ENCODE measurements at places on chromosomes 2 and 18.

GRCh38 chr2:147110317-147110716, 734.5 kb upstream of the ACVR2A start:
- DNase-seq, result no peak

- DNase-seq, result no peak
Observed at GRCh38 chr2:108869542-108869941, 83.0 kb downstream of the CCDC138 start.

DNA sequence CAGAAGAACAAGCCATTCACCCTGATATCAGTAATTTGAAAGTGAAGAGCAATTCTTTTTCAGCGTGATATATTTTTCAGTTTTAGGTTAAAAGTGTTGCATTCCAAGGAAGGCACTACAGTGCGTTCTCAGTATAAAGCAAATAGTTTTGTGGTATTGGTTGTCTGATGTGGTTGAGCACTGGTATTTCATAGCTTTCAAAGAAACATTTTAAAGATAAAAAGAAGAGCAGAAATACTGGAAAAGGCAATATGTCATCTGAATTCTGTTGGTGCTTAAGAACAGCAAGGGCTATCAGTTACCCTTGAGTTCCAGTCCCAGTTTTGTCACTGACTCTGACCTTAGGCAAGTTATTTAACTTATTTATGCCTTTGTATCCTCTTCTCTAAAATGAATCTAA, 191.6 kb downstream of the BABAM2 start:
- no peak for DNase-seq

DNA sequence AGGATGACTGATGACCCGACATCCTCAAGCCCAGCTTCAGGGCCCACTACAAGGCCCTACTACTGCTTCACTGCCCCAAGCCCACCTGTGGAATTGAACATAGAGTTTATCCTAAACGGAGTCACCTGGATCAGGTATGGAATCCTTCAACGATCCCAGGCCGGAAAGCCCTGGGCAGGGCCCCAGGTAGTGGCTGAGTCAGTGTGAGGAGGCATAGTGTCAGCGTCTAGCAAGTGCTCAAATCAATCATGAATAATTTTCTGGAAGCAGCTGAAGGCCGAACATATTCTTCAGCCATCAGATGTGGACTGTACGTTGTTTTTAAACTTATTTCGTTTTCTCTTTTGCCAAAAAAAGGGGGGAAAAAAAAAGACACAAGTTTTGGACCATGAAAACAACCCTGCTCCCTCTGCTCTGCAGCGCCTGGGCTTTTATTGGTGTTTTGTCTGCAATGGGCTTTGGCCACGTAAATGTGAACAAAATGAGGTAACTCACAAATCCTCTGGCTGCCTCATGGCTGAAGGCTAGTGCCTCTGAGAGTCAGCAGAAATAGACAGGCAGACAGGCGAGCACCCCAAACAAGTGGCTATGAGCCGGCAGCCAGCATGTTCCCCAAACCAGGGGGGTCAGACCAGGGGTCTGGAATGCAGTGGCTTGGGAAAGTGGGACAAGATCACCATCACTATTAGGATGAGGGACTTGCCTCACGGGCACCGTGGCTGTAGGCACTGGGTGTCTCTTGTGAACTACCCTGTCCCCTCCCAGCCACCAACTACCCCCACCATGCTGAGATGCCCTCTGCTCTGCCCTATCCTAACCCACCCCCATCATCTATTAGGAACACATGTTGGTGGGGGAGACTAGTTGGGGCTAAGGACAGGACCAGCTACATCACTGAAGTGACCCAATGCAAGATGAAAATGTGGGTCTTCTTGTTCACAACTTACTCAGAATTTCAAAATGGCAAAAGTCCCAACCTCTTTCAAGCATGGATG, 51.4 kb downstream of the TTC32 start:
- DNase-seq, result no peak

DNA sequence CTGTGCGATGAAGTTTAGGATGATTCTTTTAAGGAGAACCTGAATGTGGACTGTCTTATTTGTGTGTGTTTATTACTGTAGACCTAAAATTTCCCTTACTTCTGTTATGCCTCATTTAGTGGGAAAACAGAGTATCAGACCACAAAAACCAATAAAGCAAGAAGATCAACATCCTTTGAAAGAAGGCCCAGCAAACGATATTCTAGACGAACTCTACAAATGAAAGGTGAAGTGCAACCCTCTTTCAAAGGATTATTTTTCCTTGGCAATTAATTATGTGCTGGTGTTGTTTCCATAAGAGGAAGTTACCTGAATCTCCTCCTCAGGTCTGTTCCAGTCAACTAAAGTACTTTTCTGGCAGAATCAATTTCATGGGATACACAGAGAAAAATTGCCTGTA, 78.6 kb downstream of the EPB41L5 start:
- no peak for DNase-seq

- DNase-seq, result no peak
Observed at GRCh38 chr2:217650716-217651360, 352.0 kb downstream of the TNS1 start.

- no peak for DNase-seq
Observed at GRCh38 chr18:23178661-23179081, 43.4 kb downstream of the CABLES1 start.

DNA sequence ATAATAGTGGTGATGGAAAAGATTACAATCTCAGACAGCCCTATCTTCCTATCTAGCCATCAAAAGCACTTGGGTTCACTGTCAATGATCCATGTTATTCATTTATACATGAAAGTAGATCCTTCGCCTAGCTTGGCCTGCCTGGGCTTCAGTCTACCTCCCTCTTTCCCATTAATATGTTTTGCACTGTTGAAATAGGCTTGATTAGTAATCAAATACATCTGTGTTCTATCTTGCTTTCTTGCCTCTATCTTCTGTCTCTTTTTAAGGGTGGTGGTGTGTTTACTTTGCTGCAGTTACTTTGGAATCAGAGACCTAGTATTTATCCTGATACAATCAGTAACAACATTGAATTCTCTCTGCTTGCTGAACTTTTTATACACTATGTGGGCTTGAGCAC, 521.2 kb downstream of the TNS1 start:
- no peak for DNase-seq

- no peak for DNase-seq
Observed at GRCh38 chr2:70905443-70906421, 30.0 kb upstream of the ATP6V1B1 start.

- no peak for DNase-seq
Observed at GRCh38 chr2:11500702-11501303, 33.0 kb upstream of the GREB1 start.

DNA sequence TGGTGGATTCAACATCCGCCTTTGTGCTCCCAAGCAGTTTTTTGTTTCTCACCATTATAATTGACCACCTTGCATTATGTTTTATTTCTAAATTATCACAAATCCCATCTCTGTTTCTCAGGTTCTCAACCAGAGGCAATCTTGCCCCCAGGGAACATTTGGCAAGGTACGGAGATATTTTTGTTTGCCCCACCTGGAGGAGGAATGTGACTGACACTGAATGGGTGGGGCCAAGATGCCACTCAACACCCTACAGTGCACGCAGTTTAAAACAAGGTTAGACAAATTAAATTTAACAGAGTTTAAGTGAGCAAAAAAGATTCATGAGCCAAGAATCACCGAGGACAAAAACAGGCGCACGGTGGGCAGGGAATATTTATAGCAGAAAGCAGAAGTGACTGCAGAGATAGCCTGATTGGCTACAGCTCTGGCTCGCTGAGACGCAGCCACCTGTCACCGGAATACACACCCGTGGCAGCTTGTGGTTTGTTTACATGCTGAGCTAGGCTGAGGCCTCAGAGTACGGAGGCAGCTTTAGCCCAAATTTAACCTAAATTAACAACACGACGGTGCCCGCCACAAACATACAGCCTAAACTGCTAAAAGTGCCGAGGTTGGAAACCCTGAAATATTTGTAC, 150.0 kb upstream of the ALKAL2 start:
- peak; percentile 76 for DNase-seq

GRCh38 chr2:238227587-238228032, 12.2 kb downstream of the HES6 start:
- DNase-seq, result no peak

DNA sequence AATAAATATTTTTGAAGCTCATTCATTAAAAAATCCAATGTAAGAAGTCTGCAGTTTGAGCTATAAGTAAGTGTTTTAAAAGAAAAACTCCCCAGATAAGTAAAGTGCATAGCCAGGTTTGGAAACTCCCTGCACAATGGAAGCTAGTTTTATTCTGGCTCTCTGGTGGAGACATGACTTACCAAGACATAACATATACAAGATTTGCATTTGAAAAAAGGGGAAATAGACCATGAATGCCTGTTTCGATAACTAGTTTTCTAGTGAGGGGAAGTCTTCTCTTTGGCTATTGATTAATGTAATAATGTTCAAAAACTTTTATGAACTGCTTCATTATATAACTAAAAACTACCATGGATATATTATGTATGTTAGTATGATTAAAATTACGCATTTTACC, 435.2 kb downstream of the ARHGAP15 start:
- DNase-seq, result no peak

- DNase-seq, result no peak
Observed at GRCh38 chr2:75326645-75327044, 127.3 kb upstream of the TACR1 start.

DNA sequence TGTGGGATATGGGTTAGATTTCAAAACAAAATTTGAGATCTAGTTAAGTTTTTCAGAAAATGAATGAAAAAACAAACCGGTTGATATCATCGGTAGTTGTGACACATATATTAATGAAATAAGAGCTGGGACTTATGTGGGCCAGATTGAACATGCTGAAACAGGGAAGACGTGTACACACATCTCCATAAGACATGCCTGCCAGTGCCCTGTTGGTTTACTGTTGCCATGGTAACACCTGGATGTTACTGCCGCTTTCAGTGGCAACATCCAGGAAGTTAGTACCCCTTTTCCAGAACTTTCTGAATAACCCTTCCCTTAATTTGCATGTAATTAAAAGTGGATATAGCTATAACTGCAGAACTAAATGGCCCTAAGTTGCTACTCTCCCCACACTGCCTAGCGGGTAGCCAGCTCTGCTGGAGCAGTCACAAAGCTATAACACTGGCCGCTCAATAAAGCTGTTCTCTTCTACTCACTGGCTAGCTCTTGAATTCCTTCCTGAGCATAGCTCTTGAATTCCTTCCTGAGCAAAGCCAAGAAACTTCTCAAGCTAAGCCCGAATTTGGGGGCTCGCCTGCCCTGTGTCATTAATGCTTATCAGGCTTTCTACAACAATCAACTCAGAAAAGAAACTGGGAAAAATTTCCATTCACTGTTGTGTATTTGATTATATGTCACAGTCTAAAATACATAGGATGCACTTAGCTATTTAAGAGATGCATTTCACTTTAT, 776.3 kb upstream of the CDH7 start:
- no peak for DNase-seq

- DNase-seq, result no peak
Observed at GRCh38 chr2:98442488-98442887, 2.2 kb upstream of the INPP4A start.

DNA sequence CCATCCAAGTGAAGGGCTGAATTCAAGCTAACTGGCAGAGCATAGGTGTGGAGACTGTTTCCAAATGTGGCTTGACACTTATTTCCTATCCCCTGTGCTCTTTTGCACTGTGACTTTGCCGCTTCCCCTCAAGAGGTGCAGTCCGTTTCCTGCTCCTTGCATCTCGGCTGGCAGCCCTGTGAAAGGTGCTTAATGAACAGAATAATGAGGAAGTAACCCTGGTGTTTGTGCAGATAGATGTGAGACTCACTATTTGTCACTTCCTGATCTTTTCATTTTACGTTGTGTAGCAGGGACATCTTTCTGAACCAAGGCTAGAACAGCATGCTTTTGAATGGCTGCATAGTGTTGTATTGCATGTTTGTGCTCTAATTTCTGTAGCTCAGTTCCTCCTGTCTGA, 60.8 kb downstream of the CEP192 start:
- no peak for DNase-seq

DNA sequence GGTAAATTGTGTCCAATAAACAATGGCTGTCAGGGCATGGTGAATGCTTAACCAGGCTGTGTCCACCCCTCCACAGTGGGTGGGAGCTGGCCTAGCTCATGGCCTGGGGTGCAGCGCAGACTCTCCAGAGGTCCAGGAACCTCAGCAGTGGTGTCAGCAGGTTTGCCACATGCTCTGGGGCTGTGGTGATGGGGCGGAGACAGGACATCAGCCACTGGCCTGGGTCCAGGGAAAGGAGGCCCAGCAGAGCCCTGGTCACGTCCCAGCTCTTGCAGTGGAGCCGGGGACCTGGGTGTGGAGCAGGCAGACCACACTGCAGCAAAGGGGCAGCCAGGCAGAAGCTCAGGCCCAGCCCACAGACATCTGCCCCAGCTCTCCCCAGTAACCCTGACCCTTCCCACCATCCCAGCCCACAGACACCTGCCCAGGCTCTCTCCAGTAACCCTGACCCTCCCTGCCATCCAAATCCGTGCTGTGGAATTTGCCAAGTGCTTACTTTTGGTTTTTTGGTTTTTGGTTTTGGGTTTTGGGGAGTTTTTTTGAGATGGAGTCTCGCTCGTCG, 13.8 kb upstream of the KIF1A start:
- no peak for DNase-seq

DNA sequence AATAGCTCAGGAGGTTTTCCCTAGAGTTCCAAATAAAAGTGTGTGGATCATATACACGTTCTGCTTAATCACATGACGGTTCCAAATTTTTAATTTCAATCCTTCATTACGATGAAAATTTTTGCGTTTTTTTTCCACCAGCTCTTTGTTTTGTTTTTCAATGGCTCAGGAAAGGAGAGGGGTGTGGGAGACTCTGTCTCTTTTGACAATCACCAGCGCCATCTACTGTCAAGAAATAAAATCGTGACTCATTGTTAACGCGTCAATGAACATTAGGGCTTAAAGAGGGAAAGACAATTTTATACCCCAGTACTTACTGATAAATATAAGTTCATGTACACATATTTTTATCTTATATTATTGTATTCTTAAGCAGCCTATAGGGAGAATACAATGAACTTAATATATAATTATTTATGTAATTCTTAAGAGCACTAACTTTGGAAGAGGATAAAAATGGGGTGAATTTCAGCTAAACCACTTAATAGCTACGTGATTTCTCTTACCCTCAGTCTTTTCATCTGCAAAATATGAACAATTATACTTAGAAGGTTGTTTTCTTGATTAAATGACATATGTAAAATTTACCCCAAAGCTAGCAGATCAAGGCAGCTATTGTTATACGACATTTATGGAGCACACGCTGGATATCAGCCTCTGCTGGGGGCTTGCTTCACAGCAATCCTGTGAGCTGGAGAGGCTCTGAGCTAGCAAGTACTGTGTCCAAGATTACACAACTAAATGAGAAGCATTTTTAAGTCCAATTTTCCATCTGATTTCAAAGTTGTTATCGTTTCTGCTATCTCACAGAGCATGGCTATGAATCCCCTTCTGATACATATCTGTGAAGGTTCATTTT, 47.4 kb upstream of the RMDN2 start:
- no peak for DNase-seq

DNA sequence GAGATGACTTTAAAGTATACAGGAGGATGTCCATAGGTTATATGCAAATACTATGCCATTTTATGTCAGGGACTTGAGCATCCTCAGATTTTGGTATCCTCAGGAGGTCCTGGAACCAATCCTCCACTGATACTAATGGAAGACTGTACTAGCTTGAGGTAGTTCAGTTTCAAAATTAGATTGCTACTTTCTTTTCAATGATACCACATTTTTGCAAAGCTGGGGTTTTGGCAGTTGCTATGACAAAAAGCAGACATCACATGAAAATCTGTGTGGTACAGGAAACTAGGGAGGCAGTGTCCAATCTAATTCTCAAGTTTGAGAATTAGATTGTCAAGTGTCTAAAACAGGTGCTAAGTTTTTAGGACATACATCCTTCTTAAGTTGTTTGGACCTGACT, 14.2 kb downstream of the EHBP1 start:
- no peak for DNase-seq

GRCh38 chr2:37171624-37171950, 14.8 kb upstream of the EIF2AK2 start:
- no peak for DNase-seq

All from central memory CD8-positive, alpha-beta T cell (primary cell).